ENCODE measurements at places on chromosomes 3 and 15. TPM values are rescaled to one million over a fixed set of nuclear protein-coding genes. Genes with fewer than 3 reads are reported as not detected.

RETNLB gene
- not detected for total RNA-seq

PXYLP1 gene
- total RNA-seq: 12.1 TPM

C15orf62 gene
- not detected for total RNA-seq

UCN2 gene
- total RNA-seq: 9.3 TPM

RARB gene
- total RNA-seq: 13.0 TPM

SYNM gene
- total RNA-seq: 41.0 TPM

NRROS gene
- not detected for total RNA-seq

Data from A549 treated with CpdA at 1 μM for 4 hours (cell line).